GF-D8 (cell line): ENCODE measurements at places on chromosomes 1 and 21.

DNA sequence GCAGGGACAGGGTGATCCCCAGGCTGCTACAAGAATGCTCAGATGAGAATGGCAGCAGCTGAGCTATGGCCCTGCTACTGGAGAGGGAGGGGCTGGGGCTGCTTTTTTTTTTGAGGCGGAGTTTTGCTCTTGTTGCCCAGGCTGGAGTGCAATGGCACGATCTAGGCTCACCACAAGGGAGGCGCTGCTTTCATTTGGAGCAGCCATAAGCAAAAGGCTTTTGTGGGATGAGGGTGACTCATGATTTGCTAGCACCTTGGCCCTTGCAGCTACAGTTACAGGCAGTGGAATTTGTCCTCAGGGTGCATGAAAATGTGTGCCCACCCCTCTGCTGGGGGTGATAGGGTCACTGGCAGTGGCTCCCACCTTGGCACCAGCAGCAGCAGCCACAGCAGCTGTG lies 32.4 kb upstream of the CYP4A22 start:
- DNase-seq: no peak

DNA sequence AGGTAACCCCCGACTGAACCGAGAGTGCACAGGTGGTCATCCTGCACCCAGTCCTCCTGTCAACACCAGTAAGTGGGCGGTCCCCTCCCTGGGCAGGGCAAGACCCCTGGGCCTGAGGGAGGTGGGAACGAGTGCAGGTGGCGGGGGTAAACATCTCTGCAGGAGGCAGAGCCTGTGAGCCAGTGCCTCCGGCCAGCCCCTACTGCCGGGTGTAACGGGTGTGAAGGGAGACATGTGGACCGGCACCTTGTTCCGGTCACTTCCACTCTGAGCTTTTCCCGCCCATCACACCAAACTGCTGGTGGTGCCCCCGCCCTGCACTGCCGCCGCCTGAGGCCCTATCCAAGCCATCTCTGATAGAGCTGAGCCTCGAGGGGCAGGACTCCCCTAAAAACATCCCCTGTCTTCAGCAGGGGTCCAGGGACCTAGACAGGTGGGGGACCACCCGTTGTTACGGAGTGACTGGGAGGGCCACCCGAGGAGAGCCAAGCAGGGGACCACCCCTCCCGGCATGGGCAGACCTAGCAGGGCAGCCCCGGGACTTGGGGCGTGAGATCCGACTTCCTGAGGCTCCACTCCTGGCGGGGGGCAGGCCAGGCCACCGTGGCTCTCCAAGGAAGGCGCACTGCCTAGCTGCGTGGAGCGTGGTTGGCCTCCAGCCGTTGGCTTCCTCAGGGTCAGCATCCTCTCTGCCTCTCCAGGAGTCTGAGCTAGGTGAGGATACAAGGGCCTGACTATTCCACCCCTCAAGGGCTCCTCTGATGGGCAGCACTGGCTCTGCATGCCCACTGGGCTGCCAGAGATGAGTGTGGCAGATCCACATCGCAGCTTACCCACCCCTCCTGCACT lies 43.8 kb upstream of the LBR start:
- no peak for DNase-seq

- DNase-seq: no peak
These were observed 29.5 kb downstream of the LDLRAP1 start for GRCh38 chr1:25572708-25573590.

DNA sequence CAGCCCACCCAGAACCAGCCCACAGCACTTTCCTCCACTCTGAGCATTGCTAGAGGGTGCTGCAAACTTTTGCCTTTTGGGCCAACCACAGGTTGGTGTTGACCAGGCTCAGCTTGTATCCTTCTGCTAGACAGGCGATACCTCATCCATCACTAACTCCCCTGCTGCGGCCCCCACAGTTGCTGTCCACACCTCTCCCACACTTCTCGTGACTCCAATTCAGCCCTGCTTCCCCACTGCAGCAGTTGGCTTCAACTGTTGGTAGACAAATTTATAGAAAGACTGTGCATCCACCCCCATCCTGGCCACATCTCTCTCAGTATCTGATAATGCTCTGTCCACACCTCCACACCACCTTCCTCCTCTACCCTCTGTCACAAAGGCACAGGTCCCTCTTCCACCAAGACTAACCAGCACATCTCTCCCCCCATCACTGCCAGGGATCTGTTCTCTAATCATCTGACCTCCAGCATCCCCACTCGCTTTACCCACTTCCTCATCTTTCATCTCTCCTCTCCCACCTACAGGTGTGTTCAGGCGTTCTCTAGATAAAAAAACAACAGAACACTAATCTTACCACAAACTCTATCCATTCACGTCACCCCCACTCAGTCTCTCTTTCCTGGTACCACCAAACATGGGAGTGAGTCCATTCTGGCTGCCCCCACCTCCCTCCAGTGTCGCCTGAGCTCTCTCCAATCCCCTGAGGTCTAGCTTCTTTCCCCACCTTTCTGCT lies 15.8 kb upstream of the SLC25A44 start:
- no peak for DNase-seq

GRCh38 chr1:239315631-239316217 lies 70.6 kb upstream of the CHRM3 start:
- no peak for DNase-seq

DNA sequence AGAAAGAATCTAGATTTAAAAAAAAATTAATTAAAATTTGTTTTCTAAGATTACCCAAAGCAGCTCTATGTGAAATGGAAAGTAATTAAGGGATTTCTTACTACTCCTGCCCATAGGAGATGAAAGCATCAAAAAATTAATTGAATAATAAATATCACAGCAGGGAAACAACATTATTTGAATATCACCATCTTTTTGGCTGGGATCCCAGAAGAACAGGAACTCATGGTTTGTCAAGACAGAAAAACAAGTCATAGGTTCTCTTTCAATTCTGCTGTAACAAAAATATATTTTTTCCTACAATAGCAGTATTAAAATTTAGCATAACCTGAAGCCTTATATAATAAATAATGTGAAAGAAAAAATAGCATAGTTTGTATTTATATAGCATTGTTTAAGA lies 1713.4 kb downstream of the NCAM2 start:
- no peak for DNase-seq

DNA sequence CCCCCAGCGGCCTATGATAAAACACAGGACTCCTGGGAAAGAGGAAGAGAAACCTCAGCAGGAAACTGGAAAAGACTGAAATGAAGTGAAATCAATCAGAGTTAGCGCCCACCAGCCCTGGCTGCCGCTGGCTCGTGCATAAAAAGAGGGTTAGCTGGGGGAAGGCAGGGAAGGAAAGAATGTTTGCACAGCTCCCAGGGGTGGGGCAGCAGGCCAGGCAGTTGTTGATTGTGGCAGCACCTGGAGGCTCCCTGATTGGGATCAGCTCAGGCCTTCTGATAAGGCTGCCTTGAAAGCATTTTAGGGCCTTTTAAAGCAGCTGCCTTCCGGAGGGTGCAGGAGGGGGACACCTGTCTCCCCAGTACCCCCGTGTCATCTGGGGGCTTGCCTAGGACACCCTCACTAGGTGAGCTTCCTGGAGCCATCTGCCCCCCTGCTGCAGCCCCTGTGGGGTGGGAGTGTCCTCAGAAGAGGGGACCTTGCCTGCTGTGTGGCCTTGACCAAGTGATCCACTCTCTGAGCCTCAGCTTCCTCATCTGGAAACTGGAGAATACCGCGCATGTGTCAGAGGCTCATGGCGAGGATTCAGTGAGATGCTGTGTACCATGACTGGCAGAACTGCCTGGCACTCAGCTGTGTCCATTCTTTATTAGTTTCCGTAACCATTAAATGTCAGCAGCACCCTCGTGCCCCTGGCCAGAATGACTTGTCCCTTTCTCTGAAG lies 6.6 kb downstream of the EPHB2 start:
- no peak for DNase-seq

- no peak for DNase-seq
These were observed 53.0 kb upstream of the CPLANE2 start for GRCh38 chr1:16289959-16290358.

- DNase-seq: peak; percentile 15
These were observed at the start of gene HHAT for GRCh38 chr1:210328746-210329503. TSS of gene HHAT (plus strand) at chr1:210328902. CDS start at chr1:210348976, 20,074 bp downstream.
